ENCODE measurements at places on chromosomes 16 and 17.

GRCh38 chr16:59385491-59385890 is 651.4 kb upstream of the GOT2 start:
- no peak for DNase-seq

DNA sequence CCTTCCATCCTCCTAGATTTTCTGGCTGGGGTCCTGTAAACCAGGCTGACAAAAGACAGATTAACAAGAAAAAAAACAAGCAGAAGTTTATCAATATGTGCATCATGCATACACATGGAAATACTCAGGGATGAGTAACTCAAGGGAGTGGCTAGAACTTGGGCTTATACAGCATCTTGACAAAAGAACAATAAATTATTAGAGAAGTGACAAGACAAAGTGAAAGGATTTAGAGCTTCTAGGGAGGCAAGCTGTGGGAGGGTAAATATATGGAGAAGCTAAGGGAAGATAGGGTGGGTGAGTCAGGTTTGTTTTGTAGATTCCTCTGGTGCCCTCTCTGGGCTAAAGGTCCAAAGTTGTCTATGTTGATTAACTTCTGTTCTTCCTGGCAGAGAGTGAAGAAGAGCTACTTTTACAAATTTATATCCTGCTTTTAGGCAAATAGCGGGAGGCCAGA is 48.0 kb upstream of the NDRG4 start:
- no peak for DNase-seq

GRCh38 chr17:56602292-56603130 is 9.0 kb downstream of the NOG start:
- no peak for DNase-seq

DNA sequence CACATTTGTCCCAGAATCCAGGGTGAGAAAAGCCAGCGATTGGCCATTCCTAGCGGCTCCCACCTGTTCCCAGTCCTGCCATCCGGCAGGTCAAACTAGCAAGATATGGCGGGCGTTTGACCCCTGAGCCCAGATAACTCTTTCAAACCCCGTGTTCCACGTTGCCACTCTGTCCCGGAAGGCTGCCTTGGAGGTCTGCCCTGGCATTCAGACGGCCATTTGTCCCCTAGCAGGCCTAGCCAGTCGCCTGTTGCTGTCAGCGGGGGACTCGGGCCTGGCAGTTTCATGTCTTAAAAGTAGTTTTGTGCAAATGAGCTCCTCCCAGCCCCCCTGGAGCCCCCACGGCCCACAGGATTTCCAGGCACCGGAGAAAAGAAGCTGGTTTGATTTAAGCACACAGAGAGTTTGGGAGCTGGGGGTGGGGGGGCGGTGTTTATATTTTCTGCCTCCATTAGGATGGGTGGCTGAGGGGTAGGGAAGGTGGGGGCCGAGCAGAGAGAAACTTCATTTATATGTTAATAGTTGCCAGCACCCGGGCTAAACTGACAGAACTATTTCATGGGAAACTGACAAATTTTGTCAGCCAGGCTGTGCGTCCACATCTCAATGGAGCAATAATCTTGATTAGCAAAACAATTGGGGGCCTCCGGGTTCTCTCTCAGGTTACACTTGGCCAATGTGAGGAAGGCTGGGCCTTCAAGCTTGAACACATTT is 240.9 kb upstream of the SALL1 start:
- no peak for DNase-seq

- no peak for DNase-seq
Measured at GRCh38 chr16:87782033-87782432, 16.2 kb upstream of the KLHDC4 start.

DNA sequence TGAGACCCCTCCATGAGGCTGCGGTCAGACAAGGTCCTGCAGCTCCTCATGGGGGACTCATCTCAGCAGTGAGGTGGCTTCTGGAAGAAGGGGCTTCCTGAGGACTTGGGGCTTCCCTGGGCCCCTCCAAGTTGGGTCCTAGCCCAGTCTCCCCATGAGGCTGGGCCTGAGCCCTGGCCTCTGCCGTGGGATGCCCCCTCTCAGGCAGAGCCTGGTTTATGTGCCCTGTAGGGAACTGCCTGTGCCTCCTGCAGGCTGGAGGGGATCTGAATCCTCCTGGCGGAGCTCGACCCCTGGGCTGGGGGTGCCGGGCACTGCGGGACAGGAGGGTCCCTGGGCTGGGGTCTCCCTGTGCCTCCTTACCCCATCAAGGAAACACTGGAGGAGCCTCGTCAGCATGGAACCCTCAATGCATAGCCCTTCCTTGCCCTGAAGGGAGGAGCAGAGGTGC is 45.8 kb downstream of the TNFRSF13B start:
- no peak for DNase-seq

GRCh38 chr17:59327121-59327980 is 4.1 kb upstream of the YPEL2 start:
- DNase-seq: no peak

- DNase-seq: no peak
Measured at GRCh38 chr17:7001318-7001961, 5.6 kb downstream of the ALOX12 start.

- DNase-seq: no peak
Measured at GRCh38 chr17:12316021-12316420, 295.3 kb downstream of the MAP2K4 start.

GRCh38 chr16:53775106-53775820 is 71.3 kb downstream of the FTO start:
- no peak for DNase-seq

DNA sequence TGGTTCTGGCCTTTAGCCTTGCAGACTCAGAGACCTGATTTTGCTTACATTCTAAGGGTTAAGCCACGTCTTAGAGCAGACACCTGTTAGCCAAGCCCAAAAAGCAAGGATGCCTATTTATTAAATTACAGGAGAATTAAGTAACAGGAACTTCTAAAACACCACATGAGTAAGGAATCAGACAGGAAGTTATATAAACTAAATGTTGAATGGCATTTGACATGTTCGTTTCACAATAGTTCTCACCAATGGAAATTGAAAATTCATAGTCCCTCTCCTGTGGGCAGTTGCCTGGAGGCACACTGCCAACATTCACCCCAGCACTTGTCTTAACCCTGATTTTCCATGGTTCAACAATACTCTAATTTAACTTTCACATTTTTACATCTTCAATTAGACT is 9.0 kb downstream of the KRTAP9-7 start:
- DNase-seq: no peak

GRCh38 chr17:44309472-44309871 is 1.1 kb downstream of the RUNDC3A start:
- DNase-seq: no peak

- DNase-seq: no peak
Measured at GRCh38 chr17:45893725-45894021, 681 bp upstream of the MAPT start.

- DNase-seq: no peak
Measured at GRCh38 chr16:86355951-86356350, 154.4 kb upstream of the FOXF1 start.

- no peak for DNase-seq
Measured at GRCh38 chr17:50076591-50077235, 18.4 kb upstream of the PDK2 start.

DNA sequence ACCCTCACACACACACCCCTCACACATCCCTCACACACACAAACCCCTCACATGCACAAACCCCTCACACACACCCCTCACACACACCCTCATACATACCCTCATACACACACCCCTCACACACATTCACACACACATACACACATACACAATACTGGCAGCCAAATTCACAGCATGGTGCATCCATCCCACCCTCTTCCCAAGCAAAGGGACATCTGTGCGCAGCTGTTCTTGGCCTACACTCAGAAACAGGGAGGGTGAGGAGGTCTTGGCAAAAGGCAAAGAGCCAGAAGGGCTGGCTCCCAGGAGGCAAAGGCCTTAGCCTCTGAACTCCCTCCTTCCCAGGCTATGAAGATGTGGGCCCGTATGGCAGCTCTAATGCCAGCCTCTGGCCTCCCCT is 23.4 kb downstream of the C17orf67 start:
- DNase-seq: no peak

GRCh38 chr16:13021996-13022395 is 120.6 kb downstream of the SHISA9 start:
- DNase-seq: no peak

DNA sequence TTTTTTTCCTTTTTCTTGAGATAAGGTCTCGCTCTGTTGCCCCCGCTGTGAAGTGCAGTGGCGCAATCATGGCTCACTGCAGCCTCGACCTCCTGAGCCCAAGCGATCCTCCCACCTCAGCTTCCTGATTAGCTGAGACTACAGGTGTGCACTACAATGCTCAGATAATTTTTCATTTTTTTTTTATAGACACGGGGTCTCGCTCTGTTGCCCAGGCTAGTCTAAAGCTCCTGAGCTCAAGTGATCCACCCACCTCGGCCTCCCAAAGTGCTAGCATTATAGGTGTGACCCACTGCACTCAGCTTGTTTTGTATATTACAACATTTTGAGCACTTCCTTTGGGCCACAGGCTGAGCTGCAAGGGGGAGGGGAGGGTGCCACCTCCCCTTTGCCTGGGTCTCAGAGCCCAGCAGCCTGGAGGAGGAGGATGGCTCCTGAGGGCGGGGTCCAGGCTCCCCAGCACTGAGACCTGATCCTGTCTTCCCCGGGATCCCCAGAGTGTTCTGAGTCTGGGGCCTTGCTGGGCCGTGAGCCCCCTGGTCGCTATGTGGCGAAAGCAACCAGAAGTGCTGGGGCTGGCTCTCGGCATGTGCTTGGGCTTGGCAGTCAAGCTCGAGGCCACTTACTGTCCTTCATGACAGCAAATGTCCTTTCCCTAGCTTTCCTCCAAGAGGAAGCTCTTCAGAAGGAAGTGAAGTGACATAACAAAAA is 8.1 kb downstream of the DEF8 start:
- no peak for DNase-seq

DNA sequence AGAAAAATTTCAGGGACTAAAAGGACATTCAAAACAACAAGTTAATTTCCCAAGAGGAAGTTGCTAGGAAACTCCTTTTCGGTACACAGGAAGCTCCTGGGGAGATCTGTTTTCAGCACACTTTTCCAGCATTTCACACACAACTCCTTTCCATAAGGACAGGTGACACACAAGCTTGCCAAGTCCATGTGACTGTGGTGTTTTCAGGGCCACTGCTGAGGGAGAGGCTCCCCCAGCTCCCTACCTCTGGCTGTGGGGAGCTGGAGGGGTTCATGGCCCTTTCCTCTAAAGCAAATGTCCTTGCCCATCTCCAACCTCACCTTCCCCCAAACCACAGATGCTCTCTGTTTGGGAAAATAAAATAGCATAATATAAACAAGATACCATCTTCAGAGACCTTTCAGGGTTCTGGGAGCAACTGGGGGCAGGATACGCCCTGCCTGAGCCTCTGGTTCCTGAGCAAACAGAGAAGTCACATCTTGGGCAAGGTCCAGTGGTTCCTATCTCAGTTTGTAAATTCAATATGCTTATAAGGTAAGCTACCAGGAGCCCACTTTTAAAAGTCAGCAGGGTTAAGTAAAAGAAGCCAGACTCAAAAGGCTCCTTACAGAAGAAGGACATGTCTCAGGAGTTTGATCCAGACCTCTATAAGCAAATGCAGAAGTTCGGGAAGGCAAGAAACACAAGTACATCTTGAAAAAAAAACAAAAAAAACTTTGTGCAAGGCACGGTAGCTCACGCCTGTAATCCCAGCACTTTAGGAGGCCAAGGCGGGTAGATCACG is 3.0 kb downstream of the PDZD9 start:
- no peak for DNase-seq

DNA sequence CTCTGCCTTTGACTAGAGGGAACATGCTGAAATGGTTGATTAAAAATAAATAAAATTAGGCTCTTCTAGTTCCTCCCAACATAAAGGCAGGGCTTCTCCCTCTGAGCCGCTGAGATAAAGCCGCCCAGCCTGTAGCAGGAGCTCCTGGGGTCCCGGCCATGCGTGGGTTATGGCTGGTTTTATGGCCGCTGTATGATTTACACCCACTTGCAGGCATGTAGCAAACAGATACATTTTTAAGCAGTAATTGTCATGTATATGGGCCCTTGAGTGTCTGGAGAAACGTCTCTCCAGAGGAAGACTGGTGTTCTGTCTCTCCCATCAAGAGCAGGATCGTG is 201.0 kb upstream of the TNRC6C start:
- no peak for DNase-seq

DNA sequence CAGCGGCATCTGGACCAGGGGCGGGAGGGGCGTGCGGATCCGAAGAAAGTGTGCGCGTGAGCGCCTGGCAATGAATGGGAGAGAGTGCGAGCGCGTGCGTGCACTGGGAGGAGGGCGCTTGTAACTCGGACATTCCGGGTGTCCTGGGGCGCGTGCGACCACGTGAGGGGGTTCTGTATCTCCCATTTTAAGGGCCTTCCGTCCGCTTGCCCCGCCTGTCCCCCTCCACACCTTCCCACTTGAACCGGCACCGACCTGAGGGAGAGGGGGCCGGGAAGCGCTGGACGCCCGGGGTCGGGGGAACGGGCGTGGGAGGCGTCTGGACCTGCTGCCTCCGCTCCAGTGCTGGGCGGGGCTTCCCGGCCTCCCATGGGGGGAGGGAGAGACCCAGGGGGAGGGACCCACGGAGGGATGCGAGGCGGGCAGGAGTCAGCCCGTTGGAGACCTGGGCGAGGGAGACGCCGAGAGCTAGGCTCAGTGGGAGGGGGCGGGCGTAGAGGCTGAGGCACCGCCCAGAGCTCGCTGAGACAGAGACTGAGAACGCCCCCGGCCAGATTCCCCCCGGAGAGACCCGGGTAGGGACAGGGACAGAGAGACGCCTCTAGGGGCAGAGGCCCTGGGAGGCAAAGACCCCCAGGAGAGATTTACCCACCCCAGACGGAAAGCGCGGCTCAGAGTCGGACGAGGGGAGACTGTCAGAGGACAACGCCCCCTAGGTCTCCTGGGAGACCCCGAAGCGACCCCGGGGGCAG is at the start of gene KREMEN2:
KREMEN2 (plus strand) TSS at position 553 of the 752 bp plus-strand sequence. CDS start 246 bp downstream, outside the sequence.
- no peak for DNase-seq

- DNase-seq: no peak
Measured at GRCh38 chr16:6155271-6155670, 1057.7 kb upstream of the EEF2KMT start.

DNA sequence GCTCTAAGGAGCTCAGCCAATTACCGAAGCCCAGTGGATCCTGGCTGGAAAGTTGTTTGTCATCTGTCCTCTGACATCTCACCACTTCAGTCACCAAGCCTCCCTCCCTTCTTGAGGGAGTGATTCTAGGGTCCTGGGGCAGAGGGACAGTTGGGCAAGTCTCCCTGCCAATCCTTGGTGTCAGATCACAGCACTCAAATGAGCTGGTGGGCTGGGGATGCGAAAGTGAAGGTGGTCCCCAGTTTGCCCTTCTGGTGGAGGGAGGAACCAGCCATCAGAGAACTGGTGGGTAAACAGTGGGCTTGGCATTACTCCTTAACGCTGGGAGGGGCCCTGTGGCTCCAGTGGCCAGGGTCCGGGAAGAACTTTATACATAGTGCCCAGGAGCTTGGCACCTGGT is 4.4 kb upstream of the CALB2 start:
- DNase-seq: no peak

GRCh38 chr17:11369575-11369974 is 128.6 kb downstream of the SHISA6 start:
- DNase-seq: no peak

GRCh38 chr16:69581297-69581696 is 15.5 kb downstream of the NFAT5 start:
- no peak for DNase-seq

GRCh38 chr16:89345642-89346150 is 128.2 kb downstream of the ZNF778 start:
- DNase-seq: no peak

- DNase-seq: no peak
Measured at GRCh38 chr16:67441271-67441753, 10.4 kb downstream of the HSD11B2 start.
